ENCODE measurements at places on chromosomes 6 and 20.

DNA sequence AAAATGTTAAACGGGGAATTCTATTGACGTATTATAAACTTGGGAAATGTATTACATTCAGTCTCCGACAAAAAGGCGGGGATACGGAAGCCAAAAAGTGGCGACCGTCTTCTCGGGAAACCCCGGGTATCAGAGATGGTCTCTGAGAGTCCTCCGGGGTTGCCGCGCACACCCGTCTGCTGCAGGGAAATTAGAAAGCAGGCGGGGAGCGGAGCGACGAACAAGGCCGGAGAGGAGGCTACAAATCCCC is 1.5 kb downstream of the SALL4 start:
- DNase-seq = no peak

- DNase-seq = no peak
These were observed 25.8 kb downstream of the SMLR1 start for GRCh38 chr6:130852844-130853554.

DNA sequence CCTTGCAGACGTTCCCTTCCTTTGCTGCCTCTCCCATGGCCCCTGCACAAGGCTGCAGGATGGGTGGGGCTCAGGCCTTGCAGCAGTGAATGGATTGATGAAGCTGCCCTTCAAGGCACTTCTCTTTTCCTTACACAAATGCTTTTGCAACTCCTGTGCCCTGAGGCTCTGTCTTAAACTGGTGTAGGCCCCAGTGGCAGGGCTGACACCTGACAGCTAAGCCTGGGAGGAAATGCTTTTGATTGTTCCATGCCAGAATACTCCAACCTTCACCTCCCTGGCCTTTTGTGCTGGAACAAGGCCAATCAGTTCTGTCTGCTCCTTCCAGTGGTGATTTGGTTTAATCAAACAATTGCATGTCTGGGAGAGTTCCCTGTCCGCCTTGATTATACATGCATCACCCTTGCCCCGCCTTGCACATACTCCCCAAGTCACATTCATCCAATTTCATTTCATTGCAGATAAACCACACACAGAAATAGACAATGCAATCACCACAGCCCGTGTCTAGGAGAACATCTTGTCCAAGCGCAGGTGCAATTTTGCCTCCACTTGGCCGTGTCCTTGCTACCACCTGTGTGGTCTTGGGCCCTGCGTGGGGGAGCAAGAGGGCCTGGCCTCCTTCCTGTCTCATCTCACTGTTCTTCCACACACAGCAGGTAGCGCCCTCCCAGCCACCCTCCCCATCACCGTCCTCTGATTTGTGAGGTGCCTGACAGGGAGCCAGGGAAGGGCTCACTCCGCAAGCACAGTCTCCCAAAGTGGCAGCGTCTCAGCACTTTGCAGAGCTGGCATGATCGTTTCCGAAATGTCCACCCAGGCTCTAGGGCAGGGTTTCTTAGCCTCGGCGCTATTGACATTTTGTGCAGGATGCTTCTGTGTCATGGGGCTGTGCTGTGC is 120.4 kb downstream of the CDH26 start:
- no peak for DNase-seq

DNA sequence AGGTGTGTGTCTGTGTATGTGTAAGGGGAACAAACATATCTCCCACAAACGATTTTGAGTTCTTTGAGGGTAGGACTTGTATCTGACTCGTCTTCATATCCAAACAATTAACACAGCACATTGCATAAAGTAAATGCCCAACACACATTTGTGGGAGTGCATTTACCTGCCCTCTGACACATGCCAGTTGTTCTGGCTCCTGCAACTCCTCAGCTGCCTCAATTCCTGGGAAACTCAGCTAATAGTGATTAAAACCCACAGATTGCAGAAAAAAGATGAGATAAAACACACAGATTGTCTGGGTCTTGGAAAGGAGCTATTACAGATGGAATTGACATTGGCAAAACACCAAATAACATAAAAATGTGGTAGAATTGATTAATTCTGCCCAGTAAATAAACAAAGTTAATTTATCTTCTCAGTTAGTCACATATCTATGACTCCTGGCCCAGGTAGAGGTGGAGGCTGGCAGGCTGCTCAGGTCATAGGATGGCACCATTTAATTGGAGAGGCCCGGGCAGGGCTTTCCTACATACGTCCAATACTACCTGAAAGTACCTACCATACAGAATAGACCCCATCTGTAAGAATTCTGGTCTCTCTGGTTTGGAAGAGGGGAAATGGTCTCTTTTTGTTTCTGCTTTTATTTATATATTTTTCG is 71.5 kb upstream of the IFNGR1 start:
- no peak for DNase-seq

GRCh38 chr6:144352331-144352730 is 67.2 kb downstream of the UTRN start:
- no peak for DNase-seq

DNA sequence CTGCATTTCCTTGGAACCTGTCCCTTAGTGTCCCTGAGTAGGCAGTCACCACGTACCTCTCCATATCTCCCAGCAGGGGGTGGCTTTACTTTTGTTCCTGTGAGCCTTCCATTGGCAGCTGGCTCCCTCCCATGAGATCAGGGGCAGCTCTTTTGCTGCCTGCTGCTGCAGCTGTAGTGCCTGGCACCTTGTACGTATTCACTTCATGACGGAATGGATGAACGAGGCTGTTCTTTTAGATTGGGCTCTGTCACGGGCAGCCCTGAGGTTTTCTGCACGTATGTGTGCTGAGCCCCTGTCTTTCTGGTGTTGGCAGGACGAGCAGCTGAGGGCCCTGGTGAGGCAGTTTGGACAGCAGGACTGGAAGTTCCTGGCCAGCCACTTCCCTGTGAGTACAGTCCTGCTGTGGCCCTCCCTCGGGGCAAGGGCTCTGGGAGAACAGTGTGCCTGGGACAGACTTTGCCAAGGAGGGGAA is 14.6 kb downstream of the MYBL2 start:
- no peak for DNase-seq

- DNase-seq = no peak
These were observed 26.8 kb downstream of the HDDC2 start for GRCh38 chr6:125274935-125275334.

GRCh38 chr6:158686791-158687381 is 37.0 kb downstream of the SYTL3 start:
- DNase-seq = no peak

DNA sequence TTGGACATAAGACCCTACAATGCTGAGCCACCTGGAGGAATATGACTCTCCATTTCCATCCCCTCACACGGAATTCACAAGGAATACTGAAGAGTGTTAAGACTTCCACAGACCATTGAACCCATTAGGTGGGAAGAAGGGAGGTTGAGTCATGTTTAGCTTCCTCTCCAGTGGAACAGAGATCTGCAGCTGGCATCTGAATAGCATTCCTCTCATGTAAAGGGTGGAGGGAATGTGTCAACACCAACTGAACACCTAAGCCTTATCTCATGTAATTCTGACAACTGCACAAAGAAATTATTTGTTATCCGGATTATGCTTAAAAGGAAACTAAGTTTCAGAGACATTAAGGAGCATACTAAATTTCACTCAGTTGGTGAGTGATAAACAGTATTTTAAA is 705.9 kb downstream of the MAFB start:
- DNase-seq = no peak

GRCh38 chr20:19284400-19285178 is 72.1 kb downstream of the SLC24A3 start:
- DNase-seq = no peak
